Muscle of arm (tissue), 14 donors: ENCODE measurements at places on chromosomes 16 and 17. TPM values are rescaled to one million over a fixed set of nuclear protein-coding genes. Genes with fewer than 3 reads are reported as not detected.

- DNase-seq: no peak
Observed at GRCh38 chr16:56370875-56371659, 54.3 kb downstream of the AMFR start.

- no peak for DNase-seq
Observed at GRCh38 chr16:5633845-5634440, 536.3 kb upstream of the EEF2KMT start.

DNA sequence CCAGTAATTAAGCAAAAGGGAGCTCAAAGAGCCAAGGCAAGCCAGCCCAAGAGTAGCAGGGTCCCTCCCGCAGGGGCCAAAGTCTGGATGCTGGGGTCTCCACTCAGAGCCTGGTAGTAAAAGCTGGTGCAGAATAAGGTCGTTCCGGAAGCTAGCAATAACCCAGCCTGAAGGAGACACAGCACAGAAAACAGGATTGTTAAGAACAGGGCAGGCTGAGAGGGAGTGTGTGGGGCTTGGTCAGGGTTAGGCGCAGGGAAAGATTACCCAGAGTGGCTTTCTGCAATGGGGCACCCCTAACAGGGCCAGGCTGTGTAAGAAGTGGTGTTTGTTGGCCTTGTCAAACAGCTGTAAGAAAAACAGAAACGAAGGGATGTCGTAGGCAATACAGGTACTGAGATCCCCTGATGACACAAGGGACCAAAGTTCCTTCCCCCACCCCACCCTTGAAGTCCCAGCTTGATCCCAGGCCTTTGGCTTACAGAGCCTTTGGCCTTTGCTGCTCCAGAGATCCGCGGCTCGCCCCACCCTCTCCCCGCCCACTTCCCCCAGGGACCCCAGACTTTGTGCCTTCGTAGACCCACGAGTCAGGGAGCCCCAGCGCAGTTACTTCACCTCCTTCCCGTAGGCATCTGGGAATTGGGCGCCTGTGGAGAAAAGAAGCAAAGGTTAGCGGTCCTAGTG, 712 bp downstream of the TMEM256 start:
- DNase-seq: peak; percentile 54

DNA sequence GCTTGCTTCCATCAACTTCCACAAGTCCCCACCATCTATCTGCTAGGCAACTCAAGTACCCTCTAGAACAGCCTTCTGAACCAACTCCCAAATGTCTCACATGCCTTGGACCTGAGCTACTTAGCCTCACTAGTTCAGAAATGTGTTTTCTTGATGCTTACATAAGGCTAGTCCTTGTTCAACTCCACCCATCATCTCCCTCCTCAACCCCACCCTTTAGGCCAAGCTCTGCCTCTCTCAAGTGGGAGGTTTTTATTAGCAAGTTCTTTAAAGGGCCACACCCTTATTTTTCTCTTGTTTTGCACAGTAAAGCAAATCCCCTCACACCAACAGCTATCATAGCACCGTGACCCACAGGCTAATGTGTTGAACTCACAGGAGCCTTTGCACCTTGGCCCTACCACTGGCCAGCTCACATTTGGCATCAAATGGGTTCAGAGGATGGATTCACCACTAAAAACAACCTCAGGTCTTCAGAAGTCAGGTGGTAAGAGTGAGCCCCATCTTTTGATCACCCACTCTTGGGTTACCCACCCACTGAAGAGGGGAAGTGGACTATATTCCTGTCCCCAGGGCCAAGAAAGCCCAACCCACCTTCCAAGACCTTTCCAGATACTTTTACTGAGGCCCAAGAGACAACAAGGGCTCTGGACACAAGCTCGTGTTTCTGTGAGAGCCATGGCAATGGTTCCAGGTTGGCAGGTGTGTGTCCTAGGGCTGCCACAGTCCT, 12.2 kb downstream of the PIK3R5 start:
- DNase-seq: no peak

DNA sequence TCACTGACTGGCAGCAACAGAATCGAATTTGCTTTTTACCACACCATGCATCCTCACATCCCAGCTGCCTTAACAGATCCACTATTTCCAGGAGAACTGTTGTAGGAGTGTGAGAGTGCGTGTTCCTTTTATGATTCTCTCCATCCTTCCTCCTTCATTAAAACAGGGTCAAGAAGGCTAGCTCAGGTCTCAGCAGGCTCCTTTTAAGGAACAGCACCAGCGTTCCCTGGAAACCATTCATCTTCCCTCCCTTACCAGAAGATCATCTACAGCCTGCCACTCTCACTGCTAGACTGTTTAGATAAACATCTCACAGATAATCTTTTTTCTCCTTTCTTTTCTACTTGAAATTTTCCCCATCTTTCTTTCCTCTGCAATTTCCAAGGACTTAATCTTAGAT, 1531.9 kb upstream of the CDH8 start:
- DNase-seq: no peak

LRRC46 gene
- polyA plus RNA-seq: not detected

- no peak for DNase-seq
Observed at GRCh38 chr16:20903899-20904506, 3.4 kb downstream of the LYRM1 start.

GRCh38 chr16:11200592-11200991, 55.4 kb downstream of the SOCS1 start:
- DNase-seq: no peak

TMEM238L gene
- polyA plus RNA-seq: 0.19 TPM

GRCh38 chr17:76901542-76902197, 33.5 kb downstream of the MGAT5B start:
- no peak for DNase-seq
